ENCODE measurements at places on chromosomes 2 and 18. TPM values are rescaled to one million over a fixed set of nuclear protein-coding genes. Genes with fewer than 3 reads are reported as not detected.

DNA sequence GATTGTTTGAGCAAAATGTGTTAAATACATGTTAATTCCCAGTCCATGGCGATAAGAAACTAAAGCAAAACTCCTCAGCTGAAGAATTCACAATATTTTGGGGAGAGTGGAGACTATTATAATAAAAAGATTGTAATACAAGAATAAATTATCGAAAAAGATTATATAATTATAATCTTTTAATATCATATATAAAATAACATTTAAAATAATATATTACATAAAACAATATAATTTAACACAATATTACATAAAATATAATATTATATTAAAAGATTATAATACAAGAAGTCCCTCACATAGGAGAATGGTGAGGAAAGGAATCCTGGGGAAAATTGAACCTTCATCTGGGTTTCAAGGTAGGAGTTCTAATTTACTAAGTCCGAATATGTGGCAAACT is 33.1 kb downstream of the NETO1 start:
- DNase-seq: no peak

DNA sequence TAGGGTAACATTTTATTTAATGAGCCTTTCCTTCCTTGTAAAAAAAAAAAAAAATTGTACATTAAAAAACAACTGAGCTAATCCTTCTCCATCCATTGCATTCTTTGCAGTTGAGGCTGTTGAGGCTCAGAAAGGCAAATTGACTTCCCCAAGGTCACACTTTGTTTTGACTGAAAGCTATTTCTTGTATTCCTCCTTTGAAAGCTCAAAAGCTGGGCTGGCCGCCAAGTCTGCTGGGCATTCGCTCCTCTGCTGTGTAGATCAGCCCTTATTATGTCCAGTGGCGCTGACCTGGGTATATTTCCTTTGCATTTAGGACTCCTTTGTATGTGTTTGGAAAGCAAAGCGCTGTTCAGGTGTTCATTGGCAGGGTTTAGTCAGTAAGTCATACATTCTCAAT is 44.0 kb downstream of the SGPP2 start:
- no peak for DNase-seq

DNA sequence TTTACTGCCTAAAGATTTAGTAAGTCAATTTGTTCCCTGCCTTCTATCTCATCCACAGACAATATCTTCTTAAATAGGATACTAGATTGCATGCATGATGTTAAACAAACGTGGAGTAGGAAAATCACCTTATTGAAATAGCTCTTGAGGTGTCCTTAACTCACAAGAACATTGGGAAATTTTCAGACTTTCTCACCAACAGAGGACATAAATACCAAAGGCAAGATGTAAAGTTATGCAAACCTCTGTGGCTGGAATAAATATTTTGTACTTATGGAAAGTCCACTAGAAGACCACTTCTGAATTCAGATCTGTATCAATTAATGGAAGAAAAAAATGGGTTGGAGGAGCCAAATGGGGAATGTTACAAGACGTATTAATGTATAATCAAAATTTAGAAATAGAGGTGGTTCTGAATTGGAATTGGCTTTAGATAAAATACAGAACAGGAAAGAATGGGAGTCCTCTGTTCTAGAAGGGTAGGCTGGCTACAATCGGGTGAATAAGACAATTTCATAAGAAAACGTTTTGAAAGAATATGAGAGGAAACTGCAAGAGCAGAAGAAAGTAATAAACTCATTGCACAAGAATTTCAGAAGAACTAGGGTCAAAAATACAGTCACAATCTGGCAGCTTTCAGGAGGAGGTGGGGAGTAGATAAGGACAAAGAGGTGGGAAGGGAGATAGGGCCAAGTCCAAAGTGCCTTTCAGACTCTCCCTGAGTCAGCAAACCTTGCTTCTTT is 69.3 kb upstream of the FN1 start:
- DNase-seq: peak; percentile 20

DNA sequence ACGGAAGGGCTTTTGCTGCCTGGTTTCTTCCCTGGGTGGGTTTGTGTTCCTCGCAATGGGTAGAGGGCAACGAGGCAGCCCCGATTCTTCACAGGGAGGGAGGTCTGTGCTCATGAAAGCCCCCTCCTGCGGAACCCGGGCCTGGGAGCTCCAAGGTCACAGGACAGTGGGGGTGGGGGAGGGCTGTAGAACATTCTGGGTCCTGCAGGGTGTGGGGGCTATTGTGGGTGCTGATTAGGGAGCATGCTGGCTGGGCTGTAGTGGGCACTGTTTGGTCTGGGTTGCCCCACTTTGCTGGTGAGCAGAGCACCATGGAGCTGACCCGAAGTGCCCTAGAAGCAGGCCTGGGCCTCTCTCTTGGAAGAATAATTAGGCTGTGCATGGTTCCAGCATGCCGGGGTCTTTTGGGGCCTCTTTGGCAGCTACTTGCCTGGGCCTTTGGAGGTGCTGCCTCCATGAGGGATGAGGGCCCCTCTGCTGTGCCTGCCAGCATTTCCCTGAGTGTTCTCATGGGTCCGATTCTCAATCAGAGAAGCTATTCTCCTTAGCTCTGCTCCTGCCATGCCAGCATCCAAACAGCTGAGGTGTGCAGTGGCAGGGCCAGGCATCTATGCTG is 232.2 kb upstream of the HS6ST1 start:
- no peak for DNase-seq

DNA sequence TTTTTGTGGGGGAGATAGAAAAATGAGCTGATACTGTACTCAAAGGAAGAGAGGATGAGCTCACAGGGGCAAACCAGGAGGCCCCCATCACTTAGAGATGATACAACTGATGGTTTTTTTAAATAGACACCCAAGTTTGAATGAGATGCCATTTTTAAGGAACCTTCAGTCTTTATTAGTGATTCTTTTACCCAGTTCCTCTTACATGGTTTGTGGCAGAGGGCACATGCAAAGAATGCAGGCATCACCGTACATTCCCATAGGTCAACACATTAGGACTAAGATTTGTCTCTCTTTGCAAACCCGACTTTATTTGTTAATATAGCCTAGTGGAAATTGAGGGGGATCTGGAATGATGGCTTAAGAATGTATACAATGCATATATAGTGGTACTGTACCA is 250.9 kb downstream of the ASXL3 start:
- no peak for DNase-seq

GRCh38 chr2:109607766-109608165 is 6.0 kb downstream of the SEPTIN10 start:
- no peak for DNase-seq

GRCh38 chr2:169711751-169712509 is 17.7 kb downstream of the PHOSPHO2 start:
- DNase-seq: no peak

GRCh38 chr2:763766-764525 is 86.7 kb upstream of the TMEM18 start:
- DNase-seq: no peak

- no peak for DNase-seq
Observed at GRCh38 chr18:51128533-51128932, 68.9 kb downstream of the MEX3C start.

DNA sequence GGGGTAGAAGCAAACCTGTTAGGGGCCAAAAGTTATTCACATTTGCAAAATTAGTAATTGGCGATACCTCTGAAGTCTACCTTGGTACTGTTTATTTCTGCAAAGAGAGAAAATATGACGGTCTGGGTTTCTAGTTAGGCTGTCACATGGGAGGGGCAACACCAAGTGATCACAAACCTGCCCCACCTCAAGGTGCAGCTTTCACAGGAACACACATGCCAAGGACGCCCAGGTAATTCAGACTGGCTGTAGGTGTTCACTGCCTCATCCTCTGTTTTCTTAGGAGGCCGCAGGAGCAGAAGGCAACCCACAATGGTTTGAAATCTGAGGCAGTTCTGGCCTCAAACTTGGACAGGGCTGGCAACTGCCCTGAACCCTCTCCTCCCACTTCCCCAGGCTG is 56.2 kb downstream of the STPG4 start:
- DNase-seq: no peak

DNA sequence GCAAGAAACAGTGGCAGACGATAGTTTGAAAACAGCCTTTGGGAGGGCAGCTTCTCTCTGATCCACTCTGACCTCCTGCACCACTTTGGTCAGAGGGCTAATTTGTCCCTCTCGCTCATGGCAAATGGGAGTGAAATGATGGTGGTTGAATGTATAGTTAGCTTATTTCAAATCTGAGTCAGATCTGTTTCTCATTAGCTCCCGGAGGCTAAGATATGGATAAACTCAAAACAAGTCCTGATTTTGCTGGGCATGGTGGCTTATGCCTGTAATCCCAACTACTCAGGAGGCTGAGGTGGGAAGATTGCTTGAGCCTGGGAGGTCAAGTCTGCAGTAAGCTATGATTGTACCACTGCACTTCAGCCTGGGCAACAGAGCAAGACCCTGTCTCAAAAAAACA is 145.0 kb downstream of the ALK start:
- DNase-seq: no peak

- DNase-seq: peak; percentile 68
Observed at GRCh38 chr2:161122772-161123530, 37.3 kb upstream of the TANK start.

DNA sequence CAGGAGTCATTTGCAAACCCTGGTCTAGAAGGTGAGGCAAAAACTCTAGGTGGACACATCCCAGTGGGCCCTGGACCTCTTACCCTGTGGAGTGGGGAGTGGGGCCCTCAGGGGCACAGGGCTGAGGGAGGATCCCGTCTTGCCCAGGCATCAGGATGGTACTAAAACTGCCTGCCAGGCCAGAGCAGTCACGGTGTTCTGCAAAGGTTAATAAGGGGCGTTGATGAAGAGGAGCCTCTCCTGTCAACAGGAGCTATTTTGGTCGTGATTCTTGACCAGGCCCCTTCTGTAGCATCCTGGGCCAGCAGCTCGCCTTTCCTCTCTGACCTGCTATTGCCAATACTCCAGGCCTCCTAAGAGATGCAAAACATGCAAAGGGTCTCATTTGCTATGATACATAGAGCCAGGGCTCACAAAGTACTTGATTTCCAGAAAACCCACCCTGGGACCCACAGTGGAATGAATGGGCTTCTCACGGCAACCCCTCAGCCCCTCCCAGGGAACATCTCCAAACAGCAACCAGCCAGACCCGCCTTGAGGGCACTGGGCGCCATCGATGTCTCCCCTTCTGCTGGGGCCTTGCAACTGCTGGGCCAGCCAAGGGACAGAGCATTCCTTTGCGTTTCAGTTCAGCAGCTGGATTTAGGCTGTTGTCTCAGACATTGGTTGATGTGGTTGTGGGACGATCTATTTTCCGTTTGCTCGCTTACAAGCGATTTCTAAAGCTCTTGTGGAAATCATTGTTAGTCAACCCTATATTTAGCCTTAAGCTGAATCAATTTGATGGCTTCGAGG is 111.1 kb downstream of the PDCL3 start:
- DNase-seq: no peak

DNA sequence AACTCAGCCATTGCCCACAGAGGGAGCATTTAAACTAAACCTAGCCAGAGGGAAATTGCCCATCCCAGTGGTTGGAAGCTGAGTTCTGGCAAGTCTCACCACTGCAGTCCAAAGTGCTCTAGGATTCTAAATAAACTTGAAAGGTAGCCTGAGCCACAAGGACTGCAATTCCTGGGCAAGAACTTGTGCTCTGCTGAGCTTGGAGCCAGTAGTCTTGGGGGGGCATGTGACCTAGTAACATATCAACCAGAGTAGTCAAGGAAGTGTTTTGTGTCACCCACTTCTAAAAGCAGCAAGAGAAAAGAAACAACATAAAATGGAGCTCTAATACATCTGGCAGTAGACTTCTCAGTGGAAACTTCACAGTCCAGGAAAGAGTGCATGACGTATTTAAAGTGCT is 167.0 kb downstream of the PTH2R start:
- no peak for DNase-seq

DNA sequence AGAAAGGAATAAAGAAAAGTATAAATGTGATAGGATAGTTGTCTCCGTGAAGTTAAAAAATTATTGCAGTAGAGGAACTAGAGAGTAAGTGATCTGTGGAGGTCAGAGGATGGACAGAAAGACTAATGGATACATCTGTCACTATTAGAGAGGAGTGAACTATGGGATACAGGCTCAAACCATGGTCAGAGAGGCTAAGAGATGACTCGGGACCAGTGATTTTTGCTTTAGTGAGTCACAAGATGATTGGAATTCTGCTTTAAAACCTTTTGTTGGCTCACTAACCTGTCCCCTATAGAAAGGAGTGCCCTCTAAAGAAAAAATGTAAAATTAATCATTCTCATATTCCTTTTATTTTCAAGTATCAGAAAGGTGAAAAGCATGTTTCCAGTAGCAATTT is 30.3 kb downstream of the ALMS1 start:
- no peak for DNase-seq

- no peak for DNase-seq
Observed at GRCh38 chr2:20313659-20314058, 37.0 kb downstream of the PUM2 start.

- DNase-seq: no peak
Observed at GRCh38 chr18:22296304-22296703, 121.4 kb downstream of the CTAGE1 start.

DNA sequence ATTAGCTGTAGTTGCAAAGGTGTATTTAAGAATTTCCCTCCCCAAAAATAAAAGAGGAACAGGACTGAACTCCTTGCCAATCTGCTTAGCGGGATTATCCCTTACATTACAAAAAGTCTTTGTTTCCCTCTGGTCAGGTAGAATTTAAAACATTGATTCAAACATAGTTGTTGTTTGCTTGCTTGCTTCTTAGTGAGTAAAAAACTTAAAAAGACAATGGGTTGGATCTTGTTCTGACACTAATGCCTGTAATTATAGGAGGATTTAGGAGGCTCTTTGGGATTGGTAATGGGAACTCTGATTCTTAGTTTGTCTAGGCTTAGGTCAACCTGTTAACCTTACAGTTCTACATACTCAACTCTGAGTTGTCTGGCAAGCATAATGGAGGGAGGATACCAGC is 3.7 kb upstream of the CEBPZOS start:
- DNase-seq: no peak

- no peak for DNase-seq
Observed at GRCh38 chr2:232321156-232321816, 57.3 kb upstream of the ALPP start.

DNA sequence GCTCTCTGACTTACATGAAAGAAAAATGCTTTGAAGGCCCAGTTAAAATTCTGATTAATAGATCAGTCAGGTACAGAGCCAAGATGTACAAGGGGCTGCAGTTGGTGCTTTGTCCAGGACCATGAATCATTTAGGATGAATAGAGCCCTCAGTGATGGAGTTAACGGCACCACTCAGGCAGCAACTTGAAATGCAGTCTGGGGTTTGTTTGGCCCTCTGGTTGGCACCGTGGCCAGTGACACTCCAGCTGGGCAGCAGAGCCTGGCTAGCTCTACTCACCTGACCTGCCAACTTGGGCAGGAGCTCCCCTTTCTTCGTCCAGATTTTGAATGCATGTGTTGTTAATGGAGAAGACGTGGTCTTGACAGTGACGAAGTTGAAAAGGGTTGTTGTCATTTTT is 493.0 kb upstream of the ACVR2A start:
- no peak for DNase-seq

DNA sequence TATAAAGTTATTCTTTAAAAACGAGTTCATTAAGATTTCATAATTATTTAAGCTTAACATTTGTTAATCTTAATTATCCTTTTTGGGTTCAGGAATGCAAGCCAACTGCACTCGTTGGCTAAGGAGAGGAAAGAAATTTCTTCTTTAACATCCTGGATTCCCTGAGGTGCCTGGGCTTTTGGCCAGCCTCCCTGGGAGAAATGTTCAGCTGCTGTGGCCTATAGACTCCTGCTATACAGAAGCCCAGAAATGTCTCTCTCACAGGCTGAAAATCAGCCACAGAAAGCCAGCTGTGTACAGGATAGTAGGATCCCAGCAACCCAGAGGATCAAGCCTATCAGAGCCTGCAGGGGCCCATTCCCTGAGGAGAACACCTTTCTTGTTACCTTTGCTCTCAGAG is 430.3 kb downstream of the XIRP2 start:
- no peak for DNase-seq

The LCT gene
- polyA plus RNA-seq: not detected

The IL1R1 gene
- 102 TPM for polyA plus RNA-seq

The C1GALT1C1L gene
- 0.51 TPM for polyA plus RNA-seq

The DSC3 gene
- 0.02 TPM for polyA plus RNA-seq

The L3MBTL4 gene
- 0.05 TPM for polyA plus RNA-seq

All from AG04450 (cell line).